Endodermal cell (in vitro differentiated cells): ENCODE measurements at places on chromosomes 12 and 14. TPM values are rescaled to one million over a fixed set of nuclear protein-coding genes. Genes with fewer than 3 reads are reported as not detected.

The FOXM1 gene
- 147 and 152 TPM in 2 replicates for total RNA-seq

The GNB3 gene
- 14.3 and 17.1 TPM in 2 replicates for total RNA-seq

The COX8C gene
- total RNA-seq, result not detected in 3 replicates

The GDF3 gene
- 60.7 and 76.0 TPM in 2 replicates for total RNA-seq
